ENCODE measurements at places on chromosomes 12 and 14.
A peak's percentile ranks its signal among the peaks of the same experiment; 100 is the strongest.

- DNase-seq, result no peak
Measured at GRCh38 chr12:64229796-64230195, 7.7 kb upstream of the KICS2 start.

DNA sequence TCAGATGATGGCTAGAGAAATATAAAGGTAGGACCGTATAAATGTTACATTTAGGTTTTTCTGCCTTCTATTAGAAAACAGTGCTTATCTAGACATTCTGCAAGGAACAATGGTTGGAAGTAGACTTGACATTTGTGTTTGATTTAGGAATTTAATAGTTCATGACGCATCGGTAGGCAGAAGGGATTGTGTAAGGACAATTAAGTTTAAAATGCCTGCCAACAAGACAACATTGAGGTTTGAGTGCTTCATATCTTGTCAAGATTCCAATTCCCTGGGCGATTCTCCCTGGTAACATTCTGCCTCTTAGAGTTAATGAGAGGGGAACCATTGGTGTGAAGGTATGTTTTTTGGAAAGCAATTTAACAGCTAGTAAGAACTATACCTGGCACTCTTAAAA, 186.8 kb upstream of the RBM19 start:
- DNase-seq, result no peak

DNA sequence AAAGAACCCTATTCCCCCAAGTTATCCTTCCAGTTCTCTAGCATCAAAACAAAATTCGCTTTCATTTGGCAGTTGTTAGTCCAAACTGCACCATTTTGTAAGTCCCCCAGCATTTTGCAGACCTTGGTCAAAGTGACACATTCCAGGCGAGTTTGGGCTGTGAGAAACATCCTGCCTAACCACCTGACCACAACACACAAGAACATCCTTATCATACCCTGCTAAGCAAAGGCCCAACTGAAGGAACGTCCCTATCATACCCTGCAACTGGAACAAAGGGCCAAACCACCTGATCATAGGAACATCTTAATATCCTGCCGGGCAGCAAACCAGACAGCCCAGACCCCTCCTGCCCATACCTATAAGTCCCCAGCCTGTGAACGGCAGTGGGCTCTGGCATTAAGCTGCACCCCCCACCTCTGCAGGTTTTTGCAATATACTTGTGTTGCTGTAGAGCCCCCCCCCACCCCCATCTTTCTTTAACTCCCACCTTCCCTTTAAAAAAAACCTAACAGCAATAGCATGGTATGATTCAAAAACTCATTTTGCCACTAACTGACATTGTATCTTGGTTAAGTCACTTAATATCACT, 2.7 kb downstream of the PCNX4 start:
- DNase-seq, result peak; percentile 19

GRCh38 chr12:48285751-48286650, 64.7 kb downstream of the ZNF641 start:
- no peak for DNase-seq

GRCh38 chr12:16282978-16283377, 5.5 kb upstream of the SLC15A5 start:
- no peak for DNase-seq

DNA sequence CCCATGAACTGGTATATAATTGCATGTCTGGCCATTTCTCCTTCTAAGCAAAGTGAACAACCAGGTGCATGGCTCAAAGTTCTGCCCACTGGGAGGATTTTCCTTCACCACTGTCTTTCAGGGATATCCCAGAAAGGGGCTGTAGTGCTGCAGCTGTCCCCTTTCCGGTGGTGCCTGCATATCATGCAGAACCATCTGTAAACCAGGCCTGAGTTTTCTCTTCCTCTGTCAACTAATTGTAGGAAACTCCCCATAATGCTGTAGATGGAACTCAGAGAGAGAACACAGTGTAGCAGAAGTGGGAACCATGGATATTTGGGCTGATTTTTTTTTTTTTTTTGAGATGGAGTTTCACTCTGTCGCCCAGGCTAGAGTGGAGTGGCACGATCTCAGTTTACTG, 45.6 kb upstream of the CRY1 start:
- no peak for DNase-seq

DNA sequence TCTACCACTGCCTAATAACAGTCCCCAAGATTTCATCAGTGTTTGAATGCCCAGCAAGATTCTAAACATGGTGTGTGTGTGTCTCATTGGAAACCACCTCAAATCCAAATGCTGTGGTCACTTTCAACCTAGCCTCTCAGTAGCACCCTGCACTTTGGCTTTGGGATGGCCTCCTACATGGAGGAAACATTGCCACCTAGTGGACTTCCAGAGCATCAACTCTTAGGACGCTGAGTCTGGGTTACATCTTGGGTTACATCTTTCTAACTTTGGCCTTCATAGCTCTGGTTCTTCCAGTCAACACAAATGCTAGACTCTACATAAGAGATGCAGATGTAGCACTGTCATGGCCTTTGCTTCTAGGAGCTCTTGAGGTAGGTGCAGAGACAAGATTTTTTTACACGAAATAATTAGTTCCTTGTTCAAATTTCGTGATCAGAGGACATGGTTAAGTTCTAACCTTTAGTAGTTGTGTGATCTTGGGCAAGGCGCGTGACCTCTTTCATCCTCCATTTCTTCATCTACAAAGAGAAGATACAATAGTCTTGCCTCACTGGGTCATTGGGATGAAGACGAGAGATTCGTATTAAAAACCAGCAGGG, 113.5 kb upstream of the VASH1 start:
- DNase-seq, result peak; percentile 32

All from kidney glomerular epithelial cell (primary cell).